Mesothelial cell of epicardium (in vitro differentiated cells): ENCODE measurements at places on chromosomes 5 and 9.

DNA sequence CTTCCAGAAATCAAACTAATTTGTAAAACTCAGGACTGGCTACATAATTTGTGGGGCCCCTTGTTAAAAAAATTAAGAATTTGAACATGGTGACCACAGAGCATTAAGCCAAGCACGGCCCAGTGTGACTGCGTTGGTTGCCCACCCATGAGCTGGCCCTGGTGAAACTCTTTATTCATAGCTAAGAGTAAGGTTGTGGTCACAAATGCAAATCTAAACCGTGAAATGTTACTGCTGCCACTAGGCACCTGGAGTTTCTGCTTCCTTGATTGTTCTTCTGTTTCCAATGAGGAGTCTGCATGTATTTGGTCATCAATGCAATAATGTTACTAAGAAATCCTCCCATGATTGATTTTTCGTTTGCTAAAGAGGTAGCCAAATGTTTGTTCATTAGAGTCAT is 4.2 kb downstream of the GCNT1 start:
- DNase-seq: no peak

GRCh38 chr9:137670391-137671195 is 51.8 kb downstream of the EHMT1 start:
- no peak for DNase-seq

- no peak for DNase-seq
Measured at GRCh38 chr5:138033907-138034306, 1.0 kb upstream of the FAM13B start.

- peak; percentile 33 for DNase-seq
Measured at GRCh38 chr9:126838895-126839294, 21.5 kb upstream of the ZBTB34 start.

GRCh38 chr9:93205045-93205768 is 21.3 kb downstream of the WNK2 start:
- DNase-seq: no peak

GRCh38 chr5:132132138-132132537 is 58.5 kb downstream of the CSF2 start:
- DNase-seq: no peak

DNA sequence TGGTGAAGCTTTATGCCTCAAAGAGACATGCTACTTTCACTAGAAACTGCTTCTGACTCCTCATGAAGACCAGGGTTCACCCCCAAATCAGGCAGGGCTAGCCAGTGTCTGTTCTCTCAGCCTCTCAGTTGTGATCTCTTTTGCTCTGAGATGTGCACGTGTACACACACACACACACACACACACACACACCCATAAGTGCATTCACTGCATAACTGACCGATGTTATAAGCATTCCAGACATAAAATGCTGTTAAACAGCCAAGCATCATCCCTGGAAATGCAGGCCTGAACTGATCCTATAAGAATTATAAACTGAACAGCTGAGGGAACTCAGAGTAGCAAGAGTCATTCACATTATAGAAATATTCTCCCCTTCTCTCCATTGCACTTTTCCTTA is 85.0 kb downstream of the FSTL4 start:
- DNase-seq: no peak

- no peak for DNase-seq
Measured at GRCh38 chr5:104001136-104001535, 438.5 kb upstream of the NUDT12 start.

DNA sequence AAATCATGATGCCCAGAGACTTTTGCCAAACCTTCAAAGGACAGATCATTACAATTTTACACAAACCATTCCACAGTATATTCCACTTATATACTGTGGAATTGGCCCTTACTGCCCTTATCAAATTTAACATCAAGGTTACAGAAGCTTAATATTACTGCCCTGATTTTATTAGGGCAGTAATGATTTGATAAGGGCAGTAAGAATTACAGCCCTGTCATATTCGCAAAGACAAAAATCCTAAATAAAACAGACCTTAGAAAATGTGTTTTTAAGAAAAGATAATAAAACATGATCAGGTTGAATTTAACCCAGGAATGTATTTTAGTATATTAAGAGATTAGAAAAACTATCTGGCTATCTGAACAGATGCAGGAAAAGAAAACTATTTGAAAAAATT is 7.7 kb upstream of the TMEM161B start:
- DNase-seq: no peak

DNA sequence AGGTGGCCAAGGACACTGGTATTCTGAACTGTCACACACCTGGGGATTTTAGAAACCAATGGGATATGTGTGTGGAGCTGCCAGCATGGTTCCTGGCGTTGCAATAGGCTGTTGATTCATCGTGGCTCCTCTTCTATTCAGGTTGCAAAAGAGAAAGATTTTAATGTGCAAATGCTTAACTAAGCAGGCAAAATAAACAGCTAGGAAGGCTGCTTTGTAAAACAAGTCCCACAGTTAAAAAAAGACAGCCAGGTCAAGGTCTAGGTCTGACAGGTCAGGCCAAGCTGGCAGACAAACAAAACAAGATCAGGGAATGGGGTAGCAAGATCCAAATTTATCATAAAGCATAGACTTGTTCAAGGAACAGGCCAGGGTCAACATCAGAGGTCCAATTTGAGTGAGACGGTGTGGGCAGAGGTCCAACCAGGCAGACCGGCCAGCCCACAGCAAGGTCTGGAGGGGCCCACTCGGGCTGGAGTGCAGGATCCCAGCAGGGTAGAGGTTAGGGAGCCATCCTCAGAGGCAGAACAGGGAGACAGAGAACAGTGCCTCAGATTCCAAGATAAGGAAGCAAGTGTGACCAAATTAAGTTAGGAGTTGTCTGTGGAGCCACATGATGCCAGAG is 45.6 kb downstream of the SUB1 start:
- DNase-seq: no peak

DNA sequence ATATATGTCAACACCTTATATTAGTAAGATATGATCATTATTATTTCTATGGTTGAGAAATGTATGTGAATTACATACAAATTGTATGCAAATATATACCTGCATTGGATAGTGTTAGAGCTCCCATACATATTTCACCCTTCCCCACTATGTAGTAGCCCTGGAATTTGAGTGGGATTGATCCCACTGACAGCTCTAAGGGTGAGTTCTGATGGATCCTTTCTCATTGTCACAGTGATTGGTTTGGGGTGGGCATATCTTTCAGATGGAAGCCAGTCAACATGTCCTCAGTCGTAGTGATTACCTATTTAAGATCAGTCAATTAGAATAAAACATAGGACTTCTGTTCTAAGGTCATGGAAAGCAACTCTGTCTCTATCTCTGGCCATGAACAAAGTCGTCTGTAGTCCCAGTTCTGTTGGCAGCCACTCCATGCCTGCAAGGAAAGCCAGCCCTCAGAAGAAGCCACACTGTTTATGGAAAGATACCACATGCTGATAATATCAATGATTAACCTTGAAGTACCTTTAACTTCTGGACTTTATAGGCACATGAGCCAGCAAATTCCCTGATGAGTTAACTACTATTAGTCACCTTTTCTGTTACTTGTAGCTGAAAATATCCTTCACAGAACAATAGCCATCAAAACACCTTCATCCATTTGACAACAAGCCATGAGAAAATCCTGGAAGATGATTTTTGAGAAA is 5.1 kb upstream of the CCDC192 start:
- DNase-seq: no peak

DNA sequence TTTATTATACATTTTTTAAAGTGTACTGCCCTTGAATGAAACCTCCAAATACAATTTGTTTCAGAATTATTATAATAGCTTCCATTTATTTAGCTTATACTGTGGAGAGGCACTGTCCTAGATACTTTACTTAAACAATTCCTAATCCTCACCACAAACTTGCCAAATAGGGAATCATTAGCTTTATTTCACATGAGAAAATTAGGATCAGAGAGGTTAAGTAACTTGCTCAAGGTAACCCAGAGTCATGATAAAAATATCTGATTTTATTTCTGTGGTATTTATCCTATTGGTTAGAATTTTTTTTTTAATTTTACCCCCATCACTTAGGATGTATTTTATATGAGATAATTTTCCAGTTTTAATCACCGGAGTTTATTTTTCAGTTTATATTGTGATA is 78.4 kb downstream of the ADGRV1 start:
- DNase-seq: no peak

DNA sequence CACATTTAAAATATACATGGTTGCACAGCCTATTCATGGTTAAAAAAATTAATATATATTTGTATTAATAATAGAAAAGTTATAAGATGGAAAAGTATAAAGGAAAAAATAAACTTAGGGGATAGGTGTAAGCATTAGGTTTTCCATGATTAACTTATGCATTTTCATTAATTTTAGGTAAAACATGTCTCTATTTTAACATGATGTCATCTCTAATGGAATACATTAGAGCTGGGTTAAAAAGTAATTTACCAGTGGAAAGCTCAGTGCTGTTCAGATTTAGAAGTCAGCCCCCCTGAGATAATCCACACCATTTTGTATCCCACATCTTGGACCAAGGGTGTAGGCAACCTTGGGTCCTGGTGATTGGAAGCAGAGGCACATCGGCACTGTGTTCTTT is 49.7 kb downstream of the SNX24 start:
- no peak for DNase-seq

DNA sequence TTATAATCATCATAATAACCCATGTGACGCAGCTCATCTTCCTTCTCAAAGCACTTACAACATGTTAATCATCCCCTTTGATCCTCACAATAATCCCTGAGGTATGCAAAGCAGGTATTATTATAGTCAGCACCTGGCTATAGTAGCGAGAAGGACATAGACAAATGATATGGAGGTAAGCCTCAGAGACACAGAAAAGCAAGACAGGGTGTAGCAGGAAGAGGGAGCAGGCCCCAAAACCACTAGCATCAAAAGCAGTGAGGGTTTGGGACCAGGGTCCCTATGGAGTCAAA is 139.2 kb upstream of the SLC30A5 start:
- DNase-seq: no peak

GRCh38 chr5:93307557-93307956 is 273.5 kb downstream of the NR2F1-AS1 start:
- no peak for DNase-seq

- no peak for DNase-seq
Measured at GRCh38 chr5:104412649-104413240, 850.2 kb upstream of the NUDT12 start.

- DNase-seq: no peak
Measured at GRCh38 chr5:102778478-102778877, 23.4 kb downstream of the PAM start.

DNA sequence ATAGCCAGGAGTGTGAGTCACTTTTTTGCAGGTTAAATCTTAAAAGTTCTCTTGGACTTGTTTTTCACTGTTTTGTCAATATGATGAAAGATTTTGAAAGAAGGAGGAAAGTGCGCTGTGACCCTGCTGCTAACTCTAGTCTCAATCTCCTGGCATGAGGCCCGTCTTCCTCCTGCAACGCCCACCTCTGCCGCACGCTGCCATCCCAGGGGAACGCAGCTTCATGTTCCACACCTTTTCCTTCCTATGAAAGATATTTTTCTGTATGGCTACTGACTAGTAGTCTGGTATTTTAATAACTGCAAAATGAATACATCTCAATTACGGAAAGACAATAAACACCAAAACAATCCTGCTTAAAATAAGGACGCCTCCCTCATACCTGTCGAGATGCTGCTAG is 8.3 kb downstream of the PPIC start:
- no peak for DNase-seq

GRCh38 chr5:159345861-159346260 is 15.6 kb upstream of the IL12B start:
- DNase-seq: no peak

DNA sequence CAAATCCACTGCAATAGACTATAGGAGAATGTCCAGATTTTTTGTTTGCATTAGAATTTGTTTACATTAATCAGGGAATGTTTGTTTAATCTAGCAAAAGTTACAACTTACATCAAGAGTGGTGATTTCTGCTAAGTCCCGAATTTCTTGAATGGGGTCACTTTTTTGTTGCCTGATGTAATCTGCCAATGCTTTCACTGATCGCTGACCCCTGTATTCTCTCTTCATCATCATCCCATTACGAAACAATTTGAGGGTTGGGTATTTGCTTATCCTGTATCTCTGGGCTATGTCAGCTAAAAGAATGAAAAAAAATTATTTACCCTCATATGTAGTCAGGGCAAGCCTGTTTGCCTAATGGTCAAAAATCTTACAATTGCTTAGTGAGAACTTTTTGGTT is 76.9 kb downstream of the ERP44 start:
- DNase-seq: no peak

DNA sequence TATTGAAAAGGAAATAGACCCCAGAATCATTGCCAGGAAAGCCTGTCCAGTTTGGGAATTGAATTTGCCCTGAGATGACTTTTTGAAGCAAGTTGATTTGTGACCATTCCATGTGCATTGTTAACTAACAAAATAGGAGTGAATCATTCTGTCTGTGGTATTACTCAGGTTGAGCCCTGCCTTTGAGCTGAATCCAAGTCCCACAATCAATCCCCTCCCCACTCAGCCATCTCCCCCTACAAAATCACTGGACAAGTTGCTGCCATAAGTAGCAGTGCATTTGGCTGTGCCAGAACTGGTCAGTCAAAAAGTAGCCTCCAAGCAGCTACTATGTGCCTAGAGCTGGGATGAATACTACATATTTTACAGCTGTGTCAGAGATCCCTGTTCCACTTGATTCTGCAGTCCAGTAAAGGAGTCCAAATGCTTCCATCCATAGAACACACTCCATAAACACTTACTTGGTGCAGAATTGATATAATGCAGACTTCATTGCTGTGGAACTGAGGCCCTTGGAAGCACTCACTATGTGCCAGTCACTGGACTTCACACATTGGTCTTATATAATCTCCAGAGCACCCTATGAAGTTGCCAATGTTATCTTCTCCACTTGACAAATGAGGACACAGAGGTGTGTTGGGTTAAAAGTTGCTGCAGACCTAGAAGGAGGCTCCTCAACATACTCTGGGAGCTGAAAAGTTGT is 96.1 kb downstream of the ZNF462 start:
- no peak for DNase-seq

DNA sequence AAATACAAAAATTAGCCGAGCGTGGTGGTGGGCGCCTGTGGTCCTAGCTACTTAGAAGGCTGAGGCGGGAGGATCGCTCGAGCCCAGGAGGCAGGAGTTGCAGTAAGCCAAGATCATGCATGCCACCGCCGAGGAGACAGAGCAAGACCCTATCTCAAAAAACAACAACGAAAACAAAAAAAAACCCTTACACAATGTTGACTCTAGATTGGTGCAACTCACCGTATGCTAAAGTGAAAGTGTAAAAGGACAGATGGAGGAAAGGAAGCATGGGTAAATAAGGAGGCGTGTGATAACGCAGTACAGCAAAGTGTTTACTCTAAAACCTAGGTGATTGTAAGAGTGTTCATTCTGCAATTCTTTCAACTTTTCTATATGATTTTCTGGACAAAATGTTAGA is 15.9 kb upstream of the RUFY1 start:
- no peak for DNase-seq

- DNase-seq: no peak
Measured at GRCh38 chr5:172586125-172587060, 54.7 kb upstream of the NEURL1B start.

GRCh38 chr5:35857606-35858205 is 1.0 kb downstream of the IL7R start:
- DNase-seq: no peak
